ENCODE measurements at places on chromosomes 16 and 17.

- DNase-seq = peak; percentile 49
Observed at GRCh38 chr17:68437979-68438822, 19.1 kb downstream of the WIPI1 start.

GRCh38 chr17:10118788-10119130 lies 79.6 kb downstream of the GAS7 start:
- DNase-seq = no peak

GRCh38 chr17:73580073-73580710 lies 64.1 kb downstream of the SDK2 start:
- no peak for DNase-seq

DNA sequence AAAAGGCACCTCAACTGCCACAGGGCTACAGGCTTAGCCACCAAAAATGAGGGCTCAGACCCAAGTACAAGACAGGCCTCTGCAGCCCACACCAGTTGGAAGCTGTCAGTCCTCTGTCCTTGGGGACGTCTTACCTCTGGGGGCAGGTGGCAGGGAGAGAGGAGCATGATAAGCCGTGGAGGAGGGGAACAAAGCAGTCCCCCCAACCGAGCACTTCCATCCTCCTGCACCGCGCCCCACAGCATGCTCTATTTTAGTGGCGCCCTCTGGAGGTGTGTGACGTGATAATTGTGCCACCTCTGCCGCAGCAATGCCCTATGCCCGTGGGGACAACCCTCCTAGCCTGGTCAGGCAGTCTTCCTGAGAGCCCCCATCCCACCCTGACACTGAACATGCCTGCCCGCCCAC lies 13.6 kb downstream of the G6PC3 start:
- no peak for DNase-seq

GRCh38 chr17:69853541-69854224 lies 221.3 kb upstream of the KCNJ16 start:
- DNase-seq = no peak

DNA sequence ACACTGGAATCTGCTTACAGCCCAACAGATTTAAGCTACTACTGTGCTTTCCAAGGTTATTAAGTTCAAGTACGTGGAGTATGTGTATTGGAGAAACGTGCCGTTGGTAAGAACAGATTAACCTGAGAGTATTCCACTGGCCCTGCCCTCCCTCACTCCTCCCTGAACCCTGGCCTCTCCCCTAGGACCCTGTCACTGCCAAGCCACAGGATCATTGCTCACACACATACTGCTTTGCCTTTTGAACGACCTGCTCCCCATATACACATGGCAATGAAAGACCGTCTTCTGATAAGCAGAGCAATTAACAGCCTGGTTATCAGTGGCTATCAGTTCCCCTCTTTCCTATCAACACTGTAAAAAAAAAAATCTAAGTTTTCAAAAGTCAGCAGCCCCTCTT lies 458.9 kb upstream of the DYNLRB2 start:
- no peak for DNase-seq

DNA sequence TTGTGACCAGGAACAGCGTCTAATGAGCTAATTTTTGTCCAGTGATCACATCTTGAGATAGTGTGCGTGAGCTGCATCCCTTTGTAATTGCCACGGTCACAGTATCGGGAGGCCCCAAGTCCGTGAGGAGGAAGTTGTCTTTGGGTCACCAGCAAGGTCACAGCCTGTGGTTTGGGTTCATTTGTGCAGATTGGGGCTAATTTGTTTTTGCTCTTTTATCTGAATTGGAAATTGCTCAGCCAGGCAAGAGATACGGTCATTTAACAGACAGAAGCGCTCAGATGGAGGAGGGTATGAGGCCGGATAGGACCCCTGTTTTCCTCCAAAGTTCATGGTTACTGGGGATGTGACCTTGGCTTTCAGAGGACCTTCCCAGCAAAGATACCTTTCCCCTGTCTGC lies 174.1 kb downstream of the SNX29 start:
- DNase-seq = no peak

DNA sequence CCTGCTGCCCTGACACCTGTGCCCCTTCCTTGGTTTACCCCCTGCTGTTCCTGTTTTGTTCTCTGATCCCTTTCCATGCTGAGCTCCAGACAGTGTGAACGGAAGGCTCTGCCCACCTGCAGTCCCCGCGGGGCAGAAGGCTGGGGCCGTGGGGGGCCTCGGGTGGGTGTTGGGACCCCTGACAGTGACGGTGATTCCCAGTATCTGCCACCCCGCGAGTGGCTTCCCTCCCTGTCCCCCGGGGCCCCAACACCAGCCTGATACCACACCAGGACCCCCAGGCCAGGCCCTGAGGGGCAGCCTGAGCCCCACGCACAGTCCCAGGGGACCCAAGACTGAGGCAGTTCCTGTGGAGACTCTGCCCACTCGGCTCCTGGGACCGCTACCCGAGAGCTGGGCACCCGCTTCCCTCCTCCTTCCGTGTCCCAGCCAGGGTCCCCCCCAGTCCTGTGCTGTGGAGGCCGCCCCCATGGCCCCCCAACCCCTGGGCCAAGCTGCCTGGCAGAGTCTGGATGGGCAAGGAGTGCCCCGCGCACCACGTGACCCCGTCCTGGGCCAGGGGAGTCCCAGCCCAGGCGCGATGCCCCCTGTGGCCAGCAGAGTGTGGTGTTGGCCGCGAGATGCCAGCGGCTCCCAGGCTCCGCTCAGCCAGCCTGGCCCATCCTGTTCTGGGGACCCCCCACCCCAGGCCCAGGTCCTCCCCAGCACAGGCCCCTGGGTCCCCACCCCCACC lies 10.0 kb upstream of the C1QTNF8 start:
- peak; percentile 7 for DNase-seq

DNA sequence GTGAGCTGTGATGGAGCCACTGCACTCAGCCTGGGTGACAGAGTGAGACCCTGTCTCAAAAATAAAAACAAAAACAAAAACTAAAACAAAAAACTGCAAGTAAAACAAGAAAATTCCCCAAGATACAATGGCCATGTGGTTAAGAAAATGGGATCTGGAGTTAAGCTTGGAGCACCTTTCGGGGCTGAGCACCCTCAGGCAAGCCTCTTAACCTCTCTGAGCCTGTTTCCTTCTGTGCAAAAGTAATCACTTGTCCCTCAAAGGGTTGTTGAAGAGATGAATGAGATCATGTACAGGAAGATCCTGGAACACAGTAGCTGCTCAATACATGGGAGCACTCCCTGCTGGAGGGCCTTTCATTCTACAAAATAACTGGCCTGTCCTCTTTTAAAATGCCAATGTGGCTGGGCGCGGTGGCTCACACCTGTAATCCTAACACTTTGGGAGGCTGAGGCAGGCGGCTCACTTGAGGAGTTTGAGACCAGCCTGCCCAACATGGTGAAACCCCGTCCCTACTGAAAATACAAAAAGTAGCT lies 19.8 kb upstream of the KIFC3 start:
- DNase-seq = no peak

- no peak for DNase-seq
Observed at GRCh38 chr16:30565526-30565925, 6.0 kb downstream of the ZNF688 start.

DNA sequence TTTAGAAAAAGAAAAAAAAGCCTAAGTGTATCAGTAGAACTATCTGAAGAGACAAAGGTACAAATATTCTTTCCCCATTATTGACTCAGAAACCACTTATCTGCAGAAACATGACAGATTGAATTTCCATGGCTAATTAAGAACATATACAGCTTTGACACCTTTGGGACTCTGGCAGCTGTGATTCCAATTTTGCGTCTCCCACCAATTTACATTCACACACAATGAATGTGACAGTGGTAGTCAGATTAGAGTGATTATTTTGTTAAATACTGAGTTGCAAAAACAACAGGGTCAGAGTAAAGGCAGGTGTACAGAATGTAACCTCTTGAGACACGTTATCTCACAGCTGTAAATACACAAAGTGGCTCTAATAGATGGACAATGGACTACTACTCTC lies 5.3 kb upstream of the PPM1D start:
- DNase-seq = no peak

DNA sequence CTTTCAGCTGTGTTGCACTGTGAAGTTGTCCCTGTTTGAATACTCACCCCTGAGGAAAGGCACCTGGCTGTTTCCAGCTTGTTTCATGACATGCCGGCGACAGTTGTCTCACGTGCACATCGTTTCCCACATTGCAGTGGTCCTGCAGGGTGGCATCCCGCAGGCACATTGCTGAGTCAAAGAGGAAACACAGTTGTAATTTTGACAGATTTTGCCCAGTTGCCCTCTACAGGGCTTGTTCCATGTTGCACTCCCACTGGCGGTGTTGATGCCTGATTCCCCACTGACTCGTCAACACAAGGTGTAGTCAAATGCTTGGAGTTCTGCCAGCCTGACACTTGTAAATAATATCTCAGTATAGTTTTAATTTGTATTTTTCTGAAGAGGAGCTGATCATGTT lies 23.8 kb downstream of the EPN2 start:
- DNase-seq = no peak

DNA sequence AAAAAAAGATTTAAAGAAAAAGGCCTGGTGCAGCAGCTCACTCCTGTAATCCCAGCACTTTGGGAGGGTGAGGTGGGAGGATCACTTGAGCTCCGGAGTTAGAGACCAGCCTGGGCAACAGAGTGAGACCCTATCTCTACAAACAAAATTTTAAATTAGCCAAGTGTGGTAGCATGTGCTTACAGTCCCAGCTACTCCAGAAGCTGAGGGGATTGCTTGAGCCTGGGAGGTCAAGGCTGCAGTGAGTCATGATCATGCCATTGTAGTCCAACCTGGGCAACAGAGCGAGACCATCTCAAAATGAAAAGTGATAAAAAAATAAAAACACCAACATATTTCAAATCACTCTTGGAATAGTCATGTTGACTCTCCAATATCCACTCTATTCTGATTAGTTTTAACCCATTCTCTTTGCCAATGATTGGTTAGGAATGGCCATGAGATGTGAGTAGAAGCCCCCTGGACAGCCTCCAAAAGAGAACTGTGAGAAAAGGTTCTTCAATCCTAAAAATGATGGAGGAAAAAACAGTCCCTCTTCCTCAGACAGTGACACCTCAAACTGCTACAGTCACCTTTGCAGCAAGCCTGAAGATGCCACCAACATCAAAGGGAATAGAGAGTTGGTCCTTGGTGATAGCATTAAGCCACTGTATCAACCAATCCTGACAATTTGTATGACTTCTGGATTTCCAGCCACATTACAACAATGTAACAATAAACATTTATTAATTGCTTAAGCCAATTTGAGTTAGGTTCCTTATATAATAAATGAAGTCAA lies 2.9 kb upstream of the KANSL1 start:
- DNase-seq = no peak

DNA sequence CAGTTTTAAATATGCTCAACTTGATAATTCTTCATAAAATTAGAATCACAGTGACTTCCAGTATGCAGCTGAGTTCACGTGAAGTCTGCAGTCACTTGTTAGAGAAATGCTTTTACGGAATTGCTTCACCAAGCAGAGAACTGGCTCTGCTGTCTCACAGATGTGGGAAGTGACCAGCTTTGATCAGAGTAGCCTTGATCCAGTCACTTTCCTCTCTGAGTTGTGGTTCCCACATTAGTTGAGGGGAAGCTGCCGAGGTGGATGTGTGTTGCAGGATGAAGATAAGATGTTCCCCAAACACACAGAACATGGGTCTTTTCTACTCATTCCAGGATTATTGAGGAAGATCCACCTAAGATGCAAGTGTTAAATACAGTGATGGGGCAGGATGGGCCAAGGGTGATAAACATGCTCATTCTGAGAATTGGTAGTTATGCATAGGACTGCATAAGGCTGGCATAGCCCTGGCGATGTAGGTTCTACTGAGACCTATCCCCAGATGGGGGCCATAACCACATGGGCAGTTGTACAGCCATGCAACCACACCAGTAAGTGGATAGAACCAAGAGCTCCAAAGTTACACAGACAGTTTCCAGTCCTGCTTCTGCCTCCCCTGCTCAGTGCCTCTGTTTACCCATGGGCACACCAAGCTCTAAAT lies 168.9 kb upstream of the MAF start:
- DNase-seq = no peak

DNA sequence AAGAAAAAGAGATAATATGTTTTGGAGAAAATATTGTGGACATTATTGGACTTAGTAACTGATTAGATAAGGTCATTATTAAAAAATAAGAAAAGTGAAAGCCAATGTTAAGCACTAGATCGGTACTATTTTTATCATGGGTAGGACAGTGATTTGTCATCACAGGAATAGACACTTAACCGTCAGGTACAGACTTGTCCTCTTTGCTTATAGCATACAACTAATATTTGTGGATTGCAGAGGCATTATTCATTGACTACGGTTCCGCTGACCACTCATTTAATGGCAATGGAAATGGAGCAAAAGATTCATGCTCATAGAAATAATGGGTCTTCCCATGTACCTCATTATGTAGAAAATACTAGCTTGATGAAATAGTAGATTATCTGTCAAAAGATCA lies 596.3 kb upstream of the CA10 start:
- DNase-seq = no peak

DNA sequence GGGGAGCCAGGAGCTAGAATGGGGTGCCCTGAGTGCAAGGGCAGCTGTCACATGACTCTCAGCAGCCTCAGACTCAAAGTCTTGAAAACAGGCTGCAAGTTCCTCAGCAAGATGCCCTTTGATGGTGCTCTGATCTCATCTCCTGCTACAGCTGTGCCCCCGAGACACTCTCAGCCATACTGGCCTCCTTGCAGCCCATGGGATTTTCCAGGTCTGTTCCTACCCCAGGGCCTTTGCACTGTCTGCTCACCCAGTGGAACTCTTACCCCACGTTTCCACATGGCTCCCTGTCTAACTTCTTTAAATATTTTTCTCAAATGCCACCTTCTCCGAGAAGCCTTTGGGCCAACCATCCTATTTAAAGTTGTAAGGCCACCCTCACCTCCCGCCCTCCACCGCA lies 146.9 kb downstream of the C16orf95 start:
- DNase-seq = no peak

DNA sequence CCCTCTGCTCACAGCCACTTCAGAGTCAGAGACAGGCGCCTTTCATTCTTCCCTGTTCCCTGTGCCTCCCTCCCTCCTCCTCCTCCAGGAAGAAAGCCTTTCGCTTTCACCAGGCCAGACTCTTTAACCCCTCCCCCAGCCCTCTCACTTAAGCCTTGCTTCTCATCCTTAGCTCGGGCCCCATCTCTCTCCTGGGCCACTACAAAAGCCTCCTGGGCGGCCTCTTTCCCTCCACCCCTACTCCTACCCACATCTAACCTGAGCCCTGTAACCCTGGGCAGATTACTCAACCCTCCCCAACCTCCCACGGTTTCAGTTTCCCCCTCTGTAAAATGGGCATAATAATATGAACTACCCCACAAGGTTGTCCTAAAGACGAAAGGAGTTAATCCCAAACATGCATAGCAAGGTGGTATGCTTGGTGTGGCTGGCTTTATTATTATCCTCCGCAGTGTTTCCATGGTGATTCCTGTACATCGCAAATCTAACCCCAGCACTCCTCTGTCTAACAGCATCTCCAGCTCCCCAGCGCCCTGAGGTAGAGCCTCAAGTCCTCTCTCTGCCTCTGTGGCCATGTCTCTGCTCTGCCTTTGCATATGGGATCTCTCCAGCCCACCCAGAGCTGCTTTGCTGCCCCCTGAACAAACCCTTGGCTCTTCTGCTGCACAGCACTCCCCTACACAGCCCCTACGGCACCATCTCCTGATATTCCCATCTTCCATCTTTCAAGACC lies 17.7 kb downstream of the PIMREG start:
- no peak for DNase-seq

Measured in CD4-positive, alpha-beta T cell treated with Interleukin-15 for 4 hours (primary cell).